ENCODE measurements at places on chromosomes 11 and 22. TPM values are rescaled to one million over a fixed set of nuclear protein-coding genes. Genes with fewer than 3 reads are reported as not detected.

- no peak overlapping the region for H3K27ac ChIP-seq
- H3K4me3 ChIP-seq: no peak overlapping the region
- no peaks in the 10 kb centered on the region for H3K27me3 ChIP-seq
Observed at GRCh38 chr11:87966694-87967093, 208.5 kb downstream of the RAB38 start.

GRCh38 chr22:37176464-37177061 lies 11.5 kb downstream of the C1QTNF6 start:
- DNase-seq: peak; percentile 79
- no peaks in the 10 kb centered on the region for H3K27me3 ChIP-seq

- H3K4me1 ChIP-seq: peaks cover 36% of the 10 kb centered on the region
- H3K27me3 ChIP-seq: no peaks in the 10 kb centered on the region
- no peaks in the 10 kb centered on the region for H3K36me3 ChIP-seq
- H3K27ac ChIP-seq: peak overlapping the region; percentile 61
- DNase-seq: peak; percentile 12
Observed at GRCh38 chr11:1150769-1151365, 6.9 kb upstream of the MUC5AC start.

GRCh38 chr22:42268852-42269410 lies 1.5 kb downstream of the TCF20 start:
- H3K4me3 ChIP-seq: peak overlapping the region; percentile 80
- no peak for DNase-seq

The MMP1 gene
- total RNA-seq: 0.64 TPM

The ASRGL1 gene
- 2.4 TPM for total RNA-seq
